ENCODE measurements at places on chromosomes 5 and 9. TPM values are rescaled to one million over a fixed set of nuclear protein-coding genes. Genes with fewer than 3 reads are reported as not detected.

The ACTBL2 gene
- total RNA-seq, result not detected

The THBS4 gene
- 6.9 TPM for total RNA-seq

The CRB2 gene
- 80.5 TPM for total RNA-seq

The ADCY2 gene
- 3.5 TPM for total RNA-seq

The EMB gene
- total RNA-seq, result 20.5 TPM

The HDAC3 gene
- total RNA-seq, result 110 TPM

The KCNIP1 gene
- total RNA-seq, result 0.96 TPM

The PCDHB13 gene
- total RNA-seq, result 3.6 TPM

The PCDHGA3 gene
- 0.16 TPM for total RNA-seq

The NTNG2 gene
- 2.4 TPM for total RNA-seq

The FBP2 gene
- not detected for total RNA-seq

The MUSK gene
- total RNA-seq, result not detected

The SPINK5 gene
- 10.6 TPM for total RNA-seq

The C1QTNF3 gene
- 8.7 TPM for total RNA-seq

GRCh38 chr5:61525512-61526206 lies 193.6 kb downstream of the ZSWIM6 start:
- peak; percentile 64 for DNase-seq

- DNase-seq, result no peak
Measured at GRCh38 chr9:75658301-75658905, 232.1 kb upstream of the PCSK5 start.

DNA sequence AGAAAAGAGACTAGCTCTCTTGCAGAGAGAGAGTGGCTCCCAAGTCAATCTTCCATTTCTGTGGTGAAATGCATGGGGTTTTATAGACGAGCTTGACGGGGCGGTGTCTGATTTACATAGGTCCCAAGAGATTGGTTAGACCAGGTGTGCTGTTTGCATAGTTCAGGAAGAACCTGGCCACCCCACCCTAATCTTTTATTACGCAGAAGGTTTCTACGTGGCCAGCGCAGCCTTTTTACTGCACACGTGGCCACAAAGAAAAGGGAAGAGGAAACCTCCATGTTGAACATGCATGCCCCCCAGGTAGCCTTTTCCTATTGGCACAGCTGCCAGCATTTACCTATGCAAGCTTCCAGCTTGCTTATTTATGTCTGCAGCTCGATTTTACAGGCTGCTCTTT lies 92.1 kb downstream of the CAVIN4 start:
- no peak for DNase-seq

- no peak for DNase-seq
Measured at GRCh38 chr9:78519786-78520185, 222.9 kb downstream of the PSAT1 start.

DNA sequence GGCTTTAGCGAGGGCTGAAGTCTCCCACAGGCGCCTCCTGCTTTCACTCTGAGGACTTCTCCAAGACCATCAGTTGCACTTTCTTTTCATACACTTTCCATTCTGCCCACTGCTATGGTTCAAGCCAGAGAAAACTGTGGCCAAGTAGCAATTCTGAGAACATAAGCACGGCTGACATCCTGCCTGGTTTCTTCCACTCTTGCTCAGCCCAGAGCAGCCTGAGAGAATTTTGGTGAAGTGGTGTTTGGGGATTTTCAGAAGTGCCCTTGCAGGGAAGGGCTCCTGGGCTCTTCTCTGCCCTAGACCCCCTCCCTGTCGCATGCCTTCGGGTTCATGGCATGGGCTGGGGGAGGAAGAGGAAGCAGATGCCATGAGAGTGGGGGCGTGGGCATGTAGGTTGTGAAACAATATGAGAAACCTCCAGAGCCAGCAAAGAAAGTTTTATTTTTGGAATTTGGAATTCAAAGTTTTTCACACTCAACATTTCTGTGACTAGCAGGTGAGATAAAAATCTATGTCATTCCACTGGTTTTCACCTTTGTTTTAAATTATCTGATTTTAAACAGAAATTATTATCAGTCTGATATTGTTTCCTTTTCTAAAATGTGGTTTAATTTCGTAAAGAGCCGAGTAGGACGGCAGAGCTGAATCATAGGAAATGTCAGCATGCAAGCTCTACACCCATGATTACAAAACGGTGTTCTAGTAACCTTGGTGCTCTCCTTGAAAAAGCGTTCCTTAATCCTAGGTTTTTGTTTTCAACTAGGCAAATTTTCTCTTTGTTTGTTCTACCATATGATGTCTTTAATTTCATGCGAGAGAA lies 27.8 kb upstream of the TNFSF8 start:
- DNase-seq, result no peak

DNA sequence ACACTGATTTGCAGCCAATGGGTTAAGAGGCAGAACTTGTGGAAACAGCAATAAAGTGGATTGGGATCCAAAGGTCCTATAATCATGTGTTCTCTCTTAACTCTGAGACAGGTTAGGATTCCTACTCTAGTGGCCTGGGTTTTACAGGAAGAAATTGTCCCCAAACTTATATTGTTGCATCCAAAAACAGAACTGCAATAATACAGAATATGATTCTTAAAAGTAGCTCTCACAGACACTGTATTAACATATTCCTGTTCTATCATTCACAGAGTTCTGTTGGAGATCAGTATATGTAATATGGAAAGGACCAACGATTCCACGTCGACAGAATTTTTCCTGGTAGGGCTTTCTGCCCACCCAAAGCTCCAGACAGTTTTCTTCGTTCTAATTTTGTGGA lies at the start of gene OR13C8:
TSS of gene OR13C8 (plus strand) at position 301 of the 400 bp plus-strand sequence. CDS start at position 301, 0 bp downstream.
- DNase-seq, result no peak

GRCh38 chr5:132667761-132668705 lies 5.8 kb upstream of the IL4 start:
- DNase-seq, result no peak

DNA sequence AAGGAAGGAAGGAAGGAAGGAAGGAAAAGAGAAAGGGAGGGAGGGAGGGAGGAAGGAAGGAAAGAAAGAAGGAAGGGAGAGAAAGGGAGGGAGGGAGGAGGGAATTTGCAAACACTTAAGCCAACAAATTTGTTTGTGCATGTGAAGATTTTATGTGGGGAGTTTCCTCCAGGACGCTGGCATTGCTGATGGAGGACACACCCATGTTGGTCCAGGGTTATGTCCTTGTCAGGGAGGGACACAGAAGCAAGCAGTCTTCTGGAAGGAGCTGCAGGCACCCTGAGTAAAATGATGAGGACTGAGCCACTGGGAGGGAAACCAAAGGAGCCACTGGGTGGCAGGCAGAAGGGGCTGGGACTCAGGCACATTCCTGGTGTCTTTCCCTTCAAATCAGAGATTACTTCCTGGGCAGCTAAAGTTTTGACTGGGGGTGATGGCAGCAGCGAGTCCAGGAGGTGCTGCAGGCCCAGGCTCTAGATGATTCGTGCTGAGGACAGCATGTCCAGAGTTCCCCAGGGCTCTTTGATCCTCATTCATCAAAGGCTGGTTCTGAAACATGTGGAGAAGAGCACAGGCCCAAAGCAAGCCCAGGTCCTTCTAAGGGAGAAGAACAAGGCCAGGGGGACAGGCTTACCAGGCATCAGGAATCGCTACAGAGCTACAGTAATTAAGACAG lies 109.2 kb downstream of the PAX5 start:
- DNase-seq, result no peak

DNA sequence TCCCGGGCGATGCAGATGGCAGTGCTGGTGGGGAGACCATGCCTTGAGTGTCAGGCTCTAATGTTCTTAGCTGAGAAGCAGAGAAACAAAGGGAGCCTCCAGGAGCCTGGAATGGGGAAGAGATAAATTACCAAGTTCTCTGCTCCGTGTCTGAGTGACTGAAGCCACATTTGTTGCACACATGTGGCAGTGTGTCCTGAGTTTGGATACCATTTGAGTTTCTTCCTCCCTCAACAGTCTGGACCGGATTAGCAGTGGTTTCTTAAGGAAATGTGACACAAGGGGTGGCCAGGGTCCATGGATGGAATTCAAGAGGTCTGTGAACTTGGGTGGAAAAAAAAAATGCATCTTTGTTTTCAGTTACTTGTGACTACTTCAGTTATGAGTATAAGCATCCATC lies 50.7 kb upstream of the GARNL3 start:
- no peak for DNase-seq

- no peak for DNase-seq
Measured at GRCh38 chr9:138028596-138028995, 151.0 kb downstream of the CACNA1B start.

DNA sequence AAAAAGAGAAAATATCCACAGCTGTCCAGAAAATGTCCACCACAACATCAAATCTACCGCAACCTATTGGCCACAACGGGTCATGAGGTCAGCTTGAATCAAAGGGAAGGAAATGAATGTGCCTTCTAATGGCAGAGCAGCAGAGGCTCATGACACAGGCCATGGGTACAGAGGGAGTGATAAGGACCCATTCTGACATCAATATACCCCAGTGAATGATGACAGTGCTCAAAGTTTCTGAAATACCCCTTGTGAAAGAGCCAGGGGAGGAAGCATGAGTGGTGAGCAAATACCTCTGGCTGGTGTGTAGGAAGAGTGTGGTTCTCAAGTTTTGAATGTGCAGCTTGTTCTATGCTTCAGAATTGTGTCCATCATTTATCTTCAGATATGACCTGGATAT lies 348.2 kb downstream of the IRX1 start:
- no peak for DNase-seq

DNA sequence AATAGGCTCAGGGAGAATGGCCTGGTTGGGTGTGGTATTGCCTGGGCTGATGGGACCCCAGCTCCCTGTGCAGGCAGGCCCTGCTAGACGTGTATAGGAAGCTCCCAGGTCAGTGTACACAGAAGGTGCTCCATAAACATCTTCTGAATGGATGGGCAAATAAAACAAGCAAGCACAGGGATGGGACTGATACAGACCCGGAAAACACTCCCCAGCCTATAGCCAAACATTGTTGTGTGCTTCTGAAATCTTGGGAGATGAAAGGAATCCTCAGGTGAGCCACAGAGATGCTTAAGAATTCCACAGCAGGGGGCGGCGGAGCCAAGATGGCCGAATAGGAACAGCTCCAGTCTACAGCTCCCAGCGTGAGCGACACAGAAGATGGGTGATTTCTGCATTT lies 151.8 kb downstream of the ENTREP1 start:
- no peak for DNase-seq

DNA sequence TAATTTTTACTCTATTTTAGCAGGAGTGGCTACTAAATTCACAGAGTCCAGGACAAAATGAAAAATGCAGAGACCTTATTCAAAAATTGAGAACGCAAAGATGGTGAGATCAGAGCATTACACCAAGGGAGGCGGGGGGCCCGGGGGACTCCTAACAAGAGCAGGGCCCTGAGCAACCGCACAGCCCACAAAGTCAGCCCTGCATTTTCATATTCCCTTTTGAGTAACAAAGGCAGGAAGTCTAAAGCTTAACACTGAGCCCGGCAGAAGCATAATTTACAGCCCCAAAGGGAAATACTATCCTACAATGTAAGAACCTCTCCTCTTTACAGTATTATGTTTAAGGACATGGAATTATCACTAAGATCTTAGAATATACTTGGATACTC lies 69.4 kb downstream of the TLE1 start:
- DNase-seq, result no peak

GRCh38 chr9:75541734-75542133 lies 348.7 kb upstream of the PCSK5 start:
- no peak for DNase-seq

DNA sequence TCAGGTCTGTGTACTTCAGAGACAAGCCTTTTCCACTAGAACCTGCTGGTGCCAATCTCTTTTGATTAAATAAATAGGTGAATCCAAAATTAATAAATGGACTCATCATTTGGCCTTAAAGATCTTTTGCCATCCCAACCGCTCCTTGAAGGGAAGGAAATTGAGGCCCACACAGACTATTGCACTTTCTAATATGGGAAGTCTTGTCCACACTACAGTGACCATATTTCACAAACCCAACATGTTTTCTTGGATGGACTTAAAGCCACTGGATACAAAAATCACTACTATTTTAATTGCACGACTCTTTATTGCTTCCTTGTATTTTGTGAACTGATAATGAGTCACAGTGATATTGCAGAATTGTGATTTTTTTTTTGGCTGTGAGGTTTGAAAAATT lies 135.0 kb downstream of the DIRAS2 start:
- no peak for DNase-seq

- no peak for DNase-seq
Measured at GRCh38 chr5:33657176-33657575, 216.4 kb downstream of the TARS1 start.

GRCh38 chr5:53100606-53101005 lies 9.0 kb downstream of the MOCS2 start:
- DNase-seq, result no peak

GRCh38 chr5:170464280-170465127 lies 39.3 kb upstream of the KCNIP1 start:
- no peak for DNase-seq

DNA sequence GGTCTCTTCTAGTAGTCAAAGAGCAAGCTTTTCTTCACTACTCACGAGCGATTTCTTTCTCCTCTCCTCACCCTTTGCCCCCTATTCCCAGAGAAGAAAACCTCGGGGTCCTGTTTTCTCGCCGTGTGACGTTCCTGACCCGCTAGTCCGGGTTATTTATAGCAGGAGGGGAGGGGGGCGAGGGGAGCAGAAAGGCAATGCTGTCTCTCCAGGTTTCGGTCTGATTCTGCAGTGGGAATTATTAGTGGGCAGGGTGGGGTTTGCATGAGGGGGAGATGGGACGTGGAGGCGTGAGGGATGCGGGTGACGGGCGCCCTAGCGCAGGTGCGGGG lies 847 bp upstream of the GABRB2 start:
- peak; percentile 8 for DNase-seq

GRCh38 chr5:56211298-56211865 lies 21.7 kb downstream of the ANKRD55 start:
- no peak for DNase-seq

- no peak for DNase-seq
Measured at GRCh38 chr5:57316798-57317327, 143.0 kb downstream of the GPBP1 start.

- DNase-seq, result no peak
Measured at GRCh38 chr5:95986001-95986400, 24.4 kb upstream of the ELL2 start.

GRCh38 chr9:120389300-120389699 lies 190.7 kb downstream of the CDK5RAP2 start:
- DNase-seq, result no peak

GRCh38 chr5:77369566-77369965 lies 122.5 kb downstream of the WDR41 start:
- no peak for DNase-seq

DNA sequence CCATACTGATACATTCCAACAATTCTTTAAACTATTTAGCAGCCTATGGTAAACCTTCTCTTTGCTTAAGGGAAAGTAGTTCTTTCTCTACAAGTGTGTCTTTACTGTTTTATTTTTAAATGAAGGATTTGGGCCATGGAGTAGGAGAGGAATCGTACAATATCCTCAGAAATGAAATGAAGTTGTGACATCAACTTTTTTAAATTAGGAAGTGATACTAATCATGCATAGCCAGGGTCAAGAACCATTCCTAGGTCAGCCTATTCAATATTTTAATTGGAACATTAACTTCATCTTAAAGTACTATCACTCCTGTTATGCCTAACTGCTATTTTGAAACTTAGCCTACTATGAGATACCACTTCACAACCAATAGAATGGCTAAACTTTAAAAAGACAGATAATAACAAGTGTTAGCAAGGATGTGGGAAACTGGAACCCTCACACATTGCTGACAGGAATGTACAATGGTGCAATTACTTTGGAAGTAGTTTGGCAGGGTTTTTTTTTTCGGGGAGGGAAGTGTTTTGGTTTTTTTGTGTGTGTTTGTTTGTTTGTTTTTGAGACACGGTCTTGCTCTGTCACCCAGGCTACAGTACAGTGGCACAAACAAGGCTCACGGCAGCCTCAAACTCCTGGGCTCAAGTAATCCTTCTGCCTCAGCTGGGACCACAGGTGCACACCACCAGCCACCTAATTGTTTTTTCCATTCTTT lies 10.7 kb downstream of the AGTPBP1 start:
- DNase-seq, result no peak
